ENCODE measurements at places on chromosomes 1 and 21.
A peak's percentile ranks its signal among the peaks of the same experiment; 100 is the strongest.

- DNase-seq, result no peak
These were observed 149.3 kb upstream of the ETV3 start for GRCh38 chr1:157287462-157287861.

DNA sequence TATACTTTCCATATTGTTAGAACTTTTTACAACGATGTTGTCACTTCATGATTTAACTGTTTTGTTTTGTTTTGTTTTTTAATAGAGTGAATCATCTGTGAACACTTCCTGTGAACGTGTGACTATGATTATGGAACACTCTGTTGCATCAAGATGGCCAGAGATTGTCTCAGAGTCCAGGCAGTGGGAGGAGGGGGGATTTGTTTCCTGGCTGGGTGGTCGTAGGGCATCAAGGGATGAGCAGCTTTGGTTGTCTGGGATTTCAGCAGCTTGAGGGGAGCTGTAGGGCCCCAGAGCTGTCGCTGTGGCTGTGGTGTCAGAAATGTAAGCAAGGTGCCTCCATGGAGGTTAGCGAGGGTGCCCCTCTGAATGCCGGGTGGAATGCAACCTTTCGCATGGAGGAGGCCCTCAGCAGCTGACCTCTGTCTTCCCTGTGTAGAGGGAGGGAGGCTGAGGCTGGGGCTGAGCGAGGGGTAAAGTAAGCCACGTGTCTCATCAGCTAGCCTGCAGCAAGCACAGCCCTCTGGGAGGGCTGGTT, 21.4 kb downstream of the NEK2 start:
- peak; percentile 62 for DNase-seq

DNA sequence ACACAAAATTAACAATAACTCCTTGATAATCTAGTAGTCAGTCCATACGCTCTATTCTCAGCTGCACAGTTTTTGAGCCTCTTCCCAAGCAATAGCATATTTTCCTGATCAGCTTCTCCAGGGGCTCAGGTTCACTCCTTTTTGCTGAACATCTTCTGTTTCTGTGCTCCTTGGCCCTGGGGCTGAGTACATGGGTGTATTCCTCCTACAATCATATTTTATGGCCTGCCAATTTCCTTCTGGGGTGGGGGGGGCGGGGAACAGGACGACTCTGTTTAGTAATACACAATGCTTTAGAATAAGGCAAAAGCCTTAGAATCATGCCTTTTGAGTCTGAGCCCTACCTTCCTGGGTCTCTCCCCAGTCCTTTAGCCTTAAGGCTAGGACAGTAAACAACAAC, 8.5 kb downstream of the CLDN19 start:
- DNase-seq, result no peak

DNA sequence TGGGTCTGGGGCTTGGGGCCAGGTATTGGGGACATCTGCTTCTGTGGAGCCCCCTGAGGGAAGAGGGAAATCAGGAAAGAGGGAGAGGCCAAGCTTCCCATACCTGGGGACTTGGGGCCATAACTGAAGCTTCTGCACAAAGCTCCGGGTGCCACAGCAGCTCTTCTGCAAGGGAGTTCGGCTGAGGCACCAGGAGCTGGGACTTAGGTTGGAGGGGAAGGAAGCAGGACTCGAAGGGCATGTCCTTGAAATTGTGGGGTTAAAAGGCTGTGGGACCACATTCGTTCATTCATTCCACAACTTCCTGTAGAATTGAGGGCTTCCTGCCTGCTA, 1.7 kb upstream of the EPS8L3 start:
- no peak for DNase-seq

GRCh38 chr1:93687542-93687941, 5.9 kb upstream of the BCAR3 start:
- no peak for DNase-seq

- DNase-seq, result peak; percentile 45
These were observed 749 bp downstream of the PCBP3 start for GRCh38 chr21:45644041-45644906.

- no peak for DNase-seq
These were observed 7.2 kb downstream of the SETD4 start for GRCh38 chr21:36052860-36053714.

DNA sequence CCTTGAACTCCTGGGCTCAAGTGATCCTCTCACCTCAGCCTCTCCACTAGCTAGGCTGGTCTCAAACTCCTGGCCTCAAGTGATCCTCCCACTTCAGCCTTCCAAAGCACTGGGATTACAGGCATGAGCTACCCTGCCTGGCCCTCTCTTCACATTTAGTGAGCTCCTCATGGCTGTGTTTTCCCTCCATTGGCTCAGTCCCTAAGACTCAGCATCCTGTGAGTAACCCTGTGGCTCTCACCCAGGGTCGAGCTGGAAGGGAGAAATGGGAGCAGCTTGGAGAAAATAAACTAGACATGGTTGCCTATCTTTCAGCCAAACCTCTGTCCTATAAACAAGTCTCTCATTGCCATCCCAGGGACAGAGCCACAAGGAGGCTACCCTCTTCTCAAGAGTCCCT, 17.5 kb downstream of the NCF2 start:
- DNase-seq, result no peak

GRCh38 chr1:169949139-169949538, 55.4 kb upstream of the SCYL3 start:
- no peak for DNase-seq

DNA sequence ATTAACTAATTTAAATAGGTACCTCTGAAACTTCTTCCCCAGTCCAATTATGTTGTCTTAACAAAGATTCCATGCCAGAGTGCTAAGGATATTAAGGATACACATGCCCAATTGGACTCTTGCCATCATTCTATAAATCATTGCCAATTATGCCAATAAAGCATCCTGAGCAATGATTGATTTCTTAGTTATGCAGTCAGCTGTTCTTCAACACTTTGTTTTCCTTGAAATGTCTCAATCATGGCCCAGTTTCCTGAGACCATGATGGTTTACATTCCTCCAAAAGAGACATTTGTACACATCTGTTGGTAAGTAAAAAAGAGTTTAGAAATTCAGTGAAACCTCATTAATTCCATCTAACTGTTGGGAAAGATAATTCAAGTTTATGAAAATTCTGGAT, 180.4 kb upstream of the PKN2 start:
- no peak for DNase-seq

GRCh38 chr1:227766653-227767277, 31.5 kb downstream of the SNAP47 start:
- no peak for DNase-seq

DNA sequence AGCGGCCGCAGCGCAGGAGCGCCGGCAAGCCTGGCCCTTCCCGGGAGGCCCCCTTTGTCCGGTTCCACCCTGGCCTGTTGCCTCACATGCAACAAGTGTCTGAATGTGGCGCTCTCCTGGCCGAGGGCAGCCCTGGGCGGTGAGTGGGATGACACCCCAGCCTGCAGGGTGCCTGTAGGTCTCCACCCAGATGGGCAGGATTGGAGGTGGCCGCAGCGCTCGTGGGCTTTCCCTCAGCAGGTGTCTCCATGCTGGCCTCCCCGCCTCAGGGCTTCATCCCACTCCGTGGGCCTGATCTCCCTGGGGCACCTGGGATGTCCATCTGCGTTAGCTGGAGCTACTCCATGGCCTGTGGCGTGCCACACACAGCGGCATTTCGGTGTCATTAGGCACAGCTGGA, 1.5 kb downstream of the MIB2 start:
- no peak for DNase-seq

DNA sequence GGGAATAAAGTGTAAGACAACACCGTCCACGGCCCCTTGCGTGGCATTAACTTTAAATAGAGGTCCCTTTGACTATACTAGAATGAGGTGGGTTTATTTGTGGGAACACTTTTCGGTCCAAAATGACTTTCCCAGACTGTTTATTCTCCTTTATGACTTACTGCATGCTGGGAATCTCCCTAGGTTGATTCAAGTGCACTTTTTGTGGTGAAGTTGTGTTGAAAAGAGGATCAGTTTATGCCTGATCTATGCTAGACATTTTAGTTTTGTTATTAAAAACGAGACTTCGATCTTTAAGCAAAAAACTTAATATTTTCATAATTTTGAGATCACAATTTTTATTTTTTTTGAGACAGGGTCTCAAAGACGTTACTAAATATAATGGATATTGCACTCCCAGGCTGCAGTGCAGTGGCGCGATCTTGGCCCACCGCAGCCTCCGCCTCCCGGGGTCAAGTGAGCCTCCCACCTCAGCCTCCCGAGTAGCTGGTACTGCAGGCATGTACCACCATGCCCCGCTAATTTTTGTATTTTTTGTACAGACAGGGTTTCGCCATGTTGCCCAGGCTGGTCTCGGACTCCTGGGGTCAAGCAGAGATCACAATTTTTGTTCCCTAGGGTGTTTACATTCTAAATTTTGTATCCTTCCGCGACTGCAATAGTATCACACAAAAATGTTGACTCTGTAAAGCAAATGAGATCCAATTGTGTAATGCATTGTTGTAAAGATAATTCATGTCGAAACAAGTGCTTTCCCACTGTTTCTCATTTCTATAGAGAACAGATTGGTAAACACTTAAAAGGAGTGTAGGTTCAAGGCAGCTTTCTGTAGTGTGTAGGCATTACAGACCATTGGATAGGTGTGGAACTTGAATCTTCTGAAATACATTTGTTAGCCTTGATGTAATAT, 1.6 kb downstream of the CDC42 start:
- DNase-seq, result peak; percentile 64

- no peak for DNase-seq
These were observed 11.1 kb upstream of the ETV3L start for GRCh38 chr1:157110686-157111085.

DNA sequence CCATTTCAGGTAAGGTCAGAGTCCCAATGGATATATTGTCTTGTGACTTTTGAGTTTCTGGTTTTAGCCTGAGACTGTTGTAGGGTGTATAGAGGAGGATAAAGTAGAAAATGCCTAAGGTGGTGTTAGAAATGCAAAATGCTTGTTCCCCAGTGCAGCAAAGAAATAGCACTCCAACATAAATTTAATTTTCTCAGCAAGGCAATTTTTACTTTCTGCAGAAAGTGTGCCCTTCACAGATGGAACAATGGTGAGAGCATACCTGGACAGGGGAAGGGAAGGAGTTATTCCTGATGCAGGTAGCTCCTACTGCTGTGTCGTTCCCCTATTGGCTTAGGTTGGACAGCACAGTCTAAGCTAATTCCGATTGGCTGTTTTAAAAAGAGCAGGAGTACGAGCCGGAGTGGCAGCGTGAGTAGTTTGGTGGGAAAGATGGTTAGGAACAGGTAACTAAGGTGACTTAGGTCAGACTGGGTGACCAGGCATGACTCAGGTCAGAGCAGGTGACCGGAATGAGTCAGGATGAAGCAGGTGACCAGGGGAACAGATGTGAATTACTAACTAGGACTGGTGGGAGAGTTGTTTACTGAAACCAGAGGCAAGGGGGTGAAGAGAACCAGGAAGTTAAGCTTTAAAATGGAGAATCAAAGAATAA, 21.5 kb downstream of the SPATA45 start:
- DNase-seq, result no peak

- DNase-seq, result peak; percentile 92
These were observed at the start of gene MAP7D1 for GRCh38 chr1:36155408-36156328. TSS of gene MAP7D1 (plus strand) at chr1:36156160. CDS start at chr1:36156418, 258 bp downstream.

- peak; percentile 79 for DNase-seq
These were observed 14.4 kb downstream of the NSL1 start for GRCh38 chr1:212777151-212777550.

GRCh38 chr1:63124666-63125191, 197.6 kb upstream of the FOXD3 start:
- peak; percentile 1 for DNase-seq

- no peak for DNase-seq
These were observed 116.2 kb downstream of the DISP1 start for GRCh38 chr1:222931023-222931422.

- no peak for DNase-seq
These were observed 14.5 kb upstream of the PTTG1IP start for GRCh38 chr21:44887807-44888580.

DNA sequence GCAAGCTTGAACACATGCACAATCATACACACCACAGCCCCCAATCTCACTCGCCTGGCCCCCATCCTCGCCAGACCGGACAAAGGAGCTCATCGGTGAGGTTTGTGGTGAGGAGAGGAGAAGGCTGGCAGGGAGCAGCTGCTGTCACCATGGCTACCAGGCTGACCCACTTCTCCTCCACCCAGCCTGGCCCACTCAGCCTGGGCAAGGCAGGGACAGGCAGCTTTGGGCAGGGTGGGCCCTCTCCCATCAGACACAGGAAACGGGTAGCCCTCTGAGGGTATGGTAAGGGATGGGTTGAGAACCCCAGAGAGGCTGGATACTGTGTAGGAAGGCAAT, 15.9 kb downstream of the RIMS3 start:
- no peak for DNase-seq

GRCh38 chr1:230215529-230215928, 148.5 kb downstream of the GALNT2 start:
- no peak for DNase-seq

- DNase-seq, result peak; percentile 54
These were observed 6.6 kb downstream of the SCCPDH start for GRCh38 chr1:246730839-246731238.

DNA sequence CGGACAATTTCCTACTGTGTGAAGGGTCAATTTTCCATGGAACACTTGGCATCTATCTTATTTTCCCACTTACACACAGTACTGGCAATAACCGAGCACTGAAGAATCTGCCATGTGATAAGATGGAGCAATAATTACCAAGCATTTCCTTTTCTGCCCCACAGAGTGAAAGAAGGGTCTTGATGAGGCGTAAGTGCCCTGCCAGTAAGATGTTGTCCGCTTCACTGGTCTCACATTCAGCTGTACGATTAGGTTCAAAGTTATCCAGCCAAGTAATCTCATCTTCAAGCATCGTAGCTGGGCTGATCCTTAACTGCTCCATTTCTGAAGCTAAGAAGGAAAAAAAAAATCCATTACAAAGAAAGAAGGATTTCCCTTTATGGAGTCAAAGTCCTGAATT, 67.8 kb downstream of the PCSK9 start:
- no peak for DNase-seq

GRCh38 chr21:46159390-46159789, 4.0 kb upstream of the FTCD start:
- DNase-seq, result no peak

GRCh38 chr1:119083980-119084379, 56.5 kb downstream of the WARS2 start:
- DNase-seq, result no peak
